ENCODE measurements at places on chromosomes 16 and 17.

- DNase-seq, result peak; percentile 63
These were observed 27.1 kb upstream of the ANKFN1 start for GRCh38 chr17:56125830-56126819.

DNA sequence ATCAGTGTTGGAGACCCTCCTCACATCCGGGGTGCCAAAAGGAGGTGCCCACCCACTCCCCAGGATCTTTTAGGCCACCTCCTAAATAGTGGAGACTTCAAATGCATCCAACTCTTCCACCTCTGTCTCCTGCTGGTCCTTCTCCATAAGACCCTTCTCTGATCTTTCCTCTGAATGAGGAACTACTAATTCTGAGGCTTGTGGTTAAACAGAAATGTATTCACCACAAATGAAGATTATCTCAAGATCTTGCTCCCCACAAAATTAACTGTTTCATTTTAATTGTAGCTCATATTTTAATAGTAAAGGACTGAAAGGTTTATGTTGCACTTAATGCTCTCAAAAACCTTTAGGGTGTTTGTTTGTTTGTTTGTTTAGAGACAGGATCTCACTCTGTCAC, 34.1 kb downstream of the TLE7 start:
- DNase-seq, result no peak

GRCh38 chr17:49110509-49110908, 22.1 kb upstream of the B4GALNT2 start:
- no peak for DNase-seq

GRCh38 chr17:45436161-45436560, 3.5 kb upstream of the ARHGAP27 start:
- no peak for DNase-seq

Measured in WERI-Rb-1 (cell line).